ENCODE measurements at places on chromosomes 1 and 21.

DNA sequence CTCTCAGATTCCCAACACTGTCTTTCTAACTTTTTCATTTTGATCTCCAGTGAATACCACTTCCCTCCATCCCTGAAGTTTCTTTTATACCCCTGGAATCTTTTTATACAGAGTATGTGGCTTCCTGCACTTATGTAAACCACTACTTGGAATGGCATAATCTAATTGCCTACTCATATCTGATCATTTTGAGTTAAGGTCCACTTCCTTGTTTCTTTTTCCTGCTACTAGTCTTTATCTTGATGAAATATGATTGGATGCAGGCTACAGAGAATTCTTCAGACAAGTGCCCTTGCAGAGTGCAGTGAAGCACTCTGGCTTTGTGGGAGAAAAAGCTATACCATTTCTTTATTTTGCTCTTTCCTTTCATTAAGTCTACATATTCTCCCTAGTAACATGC is 325.3 kb upstream of the ADAMTS5 start:
- no peak for DNase-seq

- peak; percentile 24 for DNase-seq
Observed at GRCh38 chr1:92030656-92031107, 897 bp downstream of the EPHX4 start.

GRCh38 chr1:100721526-100722207 is 2.1 kb downstream of the VCAM1 start:
- DNase-seq: peak; percentile 98

DNA sequence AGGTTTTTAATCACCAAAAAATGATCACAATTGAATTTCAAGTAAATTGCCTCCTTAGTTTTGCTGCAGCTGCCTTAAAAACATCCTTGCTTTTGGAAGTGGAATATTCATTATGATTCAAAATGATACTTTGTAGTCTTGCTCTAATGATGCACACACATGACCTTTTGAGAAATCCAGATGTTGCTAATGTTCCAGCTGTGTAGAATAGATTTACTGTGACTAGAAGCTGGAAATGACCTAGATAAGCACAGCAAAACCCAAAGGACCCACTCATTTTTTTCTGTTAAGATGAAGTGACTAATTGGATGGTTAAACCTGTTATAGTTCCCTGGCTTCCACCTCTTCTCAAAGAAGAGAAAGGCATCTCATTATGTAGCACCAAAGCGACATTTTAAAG is 64.6 kb upstream of the RALGPS2 start:
- DNase-seq: no peak

GRCh38 chr1:20593756-20594155 is 4.9 kb downstream of the CDA start:
- no peak for DNase-seq

DNA sequence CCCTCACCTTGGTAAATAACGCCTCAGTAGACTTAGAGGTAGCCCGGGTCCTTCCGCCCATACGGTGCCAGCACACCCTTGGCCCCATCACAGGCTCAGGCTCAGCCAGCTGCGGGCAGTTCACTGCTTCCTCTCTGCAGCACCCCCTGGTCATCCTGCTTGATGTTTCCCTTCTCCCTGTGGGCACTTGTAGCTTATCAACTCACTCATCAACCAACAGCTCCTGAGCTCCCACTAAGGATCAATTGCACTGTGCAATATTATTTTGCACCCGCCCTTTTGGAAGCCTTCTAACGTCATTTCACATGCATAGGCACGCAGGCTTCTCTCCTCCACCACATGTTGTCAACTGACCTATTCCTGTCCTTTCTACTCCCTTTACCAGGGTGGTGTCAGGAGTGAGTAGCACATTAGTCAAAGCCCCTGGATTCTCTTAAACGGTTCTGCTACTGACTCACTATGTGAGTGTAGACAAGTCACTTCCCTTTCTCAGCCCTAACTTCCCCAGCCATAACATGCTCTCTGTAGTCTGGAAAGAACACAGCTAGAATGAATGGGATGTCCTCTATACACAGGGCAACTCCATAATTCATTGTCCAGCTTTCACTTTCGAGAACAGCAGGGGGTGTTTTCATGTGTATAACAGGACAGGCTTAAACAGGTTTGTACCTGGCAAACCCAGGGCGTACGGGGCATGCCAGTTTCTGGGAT is 47.1 kb upstream of the IRF2BP2 start:
- peak; percentile 56 for DNase-seq

- DNase-seq: no peak
Observed at GRCh38 chr1:6982443-6982842, 197.2 kb downstream of the CAMTA1 start.

DNA sequence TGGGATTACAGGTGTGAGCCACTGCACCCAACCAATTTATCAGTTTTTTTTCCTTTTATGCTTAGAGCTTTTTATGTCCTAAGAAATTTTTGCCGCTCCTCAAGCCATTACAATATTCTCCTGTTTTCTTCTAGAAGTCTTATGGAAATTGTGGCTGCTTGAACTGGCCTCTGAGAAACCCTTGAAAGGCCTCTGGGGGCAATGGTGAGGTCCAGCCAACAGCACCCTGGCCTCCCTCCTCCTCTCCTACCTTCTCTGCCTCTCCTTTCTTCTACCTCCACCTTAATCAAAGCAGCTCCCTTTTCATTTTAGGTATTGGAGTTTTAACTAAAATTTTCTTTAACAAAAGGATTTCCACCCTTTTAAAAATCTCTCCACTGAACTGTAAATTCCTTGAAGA is 24.5 kb upstream of the RGS16 start:
- no peak for DNase-seq

DNA sequence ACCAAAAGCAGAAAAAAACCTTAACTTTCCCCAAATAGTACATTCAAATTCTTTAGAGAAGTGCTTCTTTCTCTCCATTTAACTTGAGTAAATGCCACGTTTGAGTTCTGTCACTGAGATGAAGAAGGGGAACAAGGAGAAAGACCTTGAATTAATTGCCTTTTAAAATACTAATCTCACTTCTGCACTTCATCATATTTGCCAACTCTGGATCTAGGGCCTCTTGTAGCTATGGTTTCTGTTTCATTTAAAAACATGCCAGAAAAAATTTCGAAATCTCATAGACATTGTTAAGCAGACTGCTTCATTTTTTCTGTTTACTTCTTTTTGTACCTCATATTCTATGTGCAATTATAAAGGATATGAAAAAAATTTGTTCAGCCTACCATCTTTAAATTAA is 24.6 kb downstream of the MIXL1 start:
- peak; percentile 90 for DNase-seq

DNA sequence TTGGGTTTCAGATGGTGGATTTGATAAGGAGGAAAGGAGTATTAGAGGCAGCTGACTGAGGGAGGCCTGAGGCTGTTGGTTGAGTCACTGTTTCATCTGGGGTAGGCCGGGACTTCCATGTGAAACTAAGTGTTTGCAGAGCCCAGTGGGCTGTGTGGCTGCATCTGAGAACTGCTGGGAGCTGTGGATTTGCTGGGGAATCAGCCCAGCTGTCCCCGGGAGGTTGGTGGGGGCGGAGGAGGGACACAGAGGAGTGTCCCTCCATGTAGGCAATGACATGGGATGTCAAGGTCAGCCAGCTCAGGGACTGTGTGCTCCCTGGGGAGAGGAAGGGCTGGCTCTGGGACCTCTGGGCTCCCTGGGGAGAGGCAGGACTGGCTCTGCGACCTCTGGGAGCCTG is 36.4 kb downstream of the SLC2A7 start:
- no peak for DNase-seq

- peak; percentile 86 for DNase-seq
Observed at GRCh38 chr21:29195981-29196669, 65.7 kb downstream of the MAP3K7CL start.

DNA sequence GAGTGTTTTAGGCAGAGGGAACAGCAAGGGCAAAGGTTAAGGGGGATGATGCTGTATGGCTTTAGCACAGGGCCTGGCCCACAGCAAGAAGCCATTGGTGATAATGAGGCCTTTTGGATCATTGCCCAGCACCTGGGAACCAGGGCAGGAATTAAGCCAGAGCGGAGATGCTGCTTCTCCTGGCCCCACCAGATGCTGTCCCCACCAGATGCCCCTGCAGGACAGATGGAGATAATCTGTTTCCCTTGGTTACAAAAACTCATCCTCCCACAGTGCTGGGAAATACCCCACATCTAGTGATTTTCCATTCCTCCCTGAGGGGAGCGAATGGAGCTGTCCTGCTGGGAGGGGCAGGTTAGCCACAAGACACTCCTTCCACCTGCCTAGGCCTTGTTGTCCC is 18.8 kb downstream of the OPRD1 start:
- no peak for DNase-seq

DNA sequence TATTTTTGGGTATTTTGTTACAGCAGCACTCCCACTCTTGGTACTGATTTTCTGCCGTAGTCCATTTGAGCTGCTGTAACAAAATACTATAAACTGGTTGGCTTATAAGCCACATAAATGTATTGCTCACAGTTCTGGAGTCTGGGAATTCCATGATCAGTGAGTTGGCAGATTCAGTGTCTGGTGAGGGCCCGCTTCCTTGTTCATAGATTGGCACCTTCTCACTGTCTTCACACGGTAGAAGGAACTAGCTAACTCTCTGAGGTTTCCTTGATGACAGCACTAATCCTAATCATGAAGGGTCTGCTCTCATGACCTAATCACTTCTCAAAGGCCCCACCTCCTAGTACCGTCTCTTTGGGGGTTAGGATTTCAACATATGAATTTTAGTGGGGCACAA is 85.2 kb downstream of the HHAT start:
- no peak for DNase-seq

GRCh38 chr21:42091899-42092508 is 20.9 kb downstream of the UMODL1 start:
- DNase-seq: no peak

DNA sequence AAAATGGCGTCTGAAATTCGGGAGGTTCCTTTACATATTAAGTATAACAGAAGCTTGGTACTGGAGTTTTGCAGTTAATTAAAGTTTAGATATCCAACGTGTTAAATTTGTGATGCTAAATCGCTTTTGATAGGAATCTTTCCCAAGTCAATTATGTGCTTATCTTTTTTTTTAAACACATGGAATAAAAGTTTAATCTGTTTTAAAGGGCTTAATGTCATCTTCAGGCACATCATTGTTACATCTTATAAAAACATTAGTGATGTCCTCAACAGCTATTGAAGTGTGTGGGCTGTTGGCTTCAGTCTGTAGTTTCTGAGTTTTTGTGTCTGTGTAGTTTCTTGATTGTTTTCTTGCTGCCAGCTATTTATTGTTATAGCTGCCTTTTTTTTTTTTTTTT is 5.3 kb downstream of the FMN2 start:
- DNase-seq: no peak

DNA sequence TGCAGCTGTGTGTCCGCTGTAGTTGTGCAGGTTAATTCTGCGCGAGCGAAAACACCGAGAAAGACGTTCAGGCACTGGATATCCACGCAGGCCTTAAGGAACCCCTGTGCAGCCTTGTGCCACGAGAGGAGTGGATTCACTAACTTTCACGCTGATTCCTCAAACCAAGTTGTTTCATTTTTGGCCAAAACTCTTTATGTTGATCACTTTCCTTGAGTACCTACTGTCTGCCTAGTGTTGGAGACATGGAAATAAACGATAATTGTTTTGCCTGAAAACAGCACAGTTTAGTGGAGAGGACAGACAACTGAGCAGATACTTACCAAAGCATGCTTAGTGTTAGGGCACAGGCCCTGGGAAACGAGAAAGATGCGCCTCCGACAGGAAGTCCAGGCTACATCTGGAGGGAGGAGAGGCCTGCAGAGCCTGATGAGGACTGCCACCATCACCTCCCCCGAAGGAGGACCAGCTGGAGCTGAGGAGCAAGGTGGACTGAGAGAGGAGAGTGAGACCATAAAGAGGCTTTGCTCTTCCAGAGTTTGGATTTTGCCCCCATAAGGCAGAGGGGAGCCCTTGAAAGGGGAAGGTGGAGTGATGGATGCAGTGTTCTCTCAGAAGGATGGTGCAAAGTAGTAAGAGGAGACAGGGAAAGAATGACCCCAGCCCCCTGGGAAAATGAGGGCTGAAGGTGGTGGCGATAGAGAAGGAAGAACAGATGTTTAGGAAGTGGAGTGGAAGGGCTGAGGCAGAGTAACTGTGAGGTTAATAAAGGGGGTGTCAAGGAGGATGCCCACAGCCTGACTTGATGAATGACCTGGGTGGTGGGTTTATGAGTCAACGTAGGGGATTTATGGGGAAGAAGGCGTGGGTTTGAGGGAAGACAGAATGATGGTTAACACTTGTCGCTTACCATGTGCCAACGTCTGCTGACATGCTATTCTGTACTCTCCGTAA is 956 bp upstream of the SCAF4 start:
- no peak for DNase-seq

GRCh38 chr1:40762144-40762923 is 21.3 kb upstream of the KCNQ4 start:
- DNase-seq: no peak

DNA sequence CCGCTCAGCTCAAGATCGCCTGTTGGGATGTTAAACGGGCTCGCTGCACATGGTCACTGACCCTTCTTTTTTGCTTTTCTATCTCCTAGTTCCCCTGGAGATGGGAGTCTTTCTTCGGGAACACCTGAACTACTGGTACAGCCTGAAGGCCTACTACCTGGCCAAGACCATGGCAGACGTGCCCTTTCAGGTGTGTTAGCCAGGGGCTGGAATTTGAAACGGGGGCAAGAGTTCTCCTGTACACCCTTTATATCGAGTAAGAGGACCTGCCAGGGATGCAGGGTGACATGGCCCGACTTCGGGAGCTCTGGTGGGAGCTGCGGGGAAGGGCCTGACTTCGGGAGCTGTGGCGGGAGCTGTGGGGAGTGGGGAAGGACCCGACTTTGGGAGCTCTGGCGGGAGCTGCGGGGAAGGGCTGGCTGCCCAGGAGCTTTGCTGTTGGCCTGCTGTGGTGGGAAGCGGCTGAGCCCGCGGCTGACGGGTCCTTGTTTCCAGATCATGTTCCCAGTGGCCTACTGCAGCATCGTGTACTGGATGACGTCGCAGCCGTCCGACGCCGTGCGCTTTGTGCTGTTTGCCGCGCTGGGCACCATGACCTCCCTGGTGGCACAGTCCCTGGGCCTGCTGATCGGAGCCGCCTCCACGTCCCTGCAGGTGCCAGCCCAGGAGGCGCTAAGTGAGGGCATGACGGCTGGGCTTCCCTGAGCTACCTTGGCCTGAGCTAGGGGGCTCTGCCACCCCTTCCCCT is 24.0 kb downstream of the TFF3 start:
- no peak for DNase-seq

- peak; percentile 88 for DNase-seq
Observed at GRCh38 chr21:26469789-26470188, 103.3 kb downstream of the CYYR1 start.

DNA sequence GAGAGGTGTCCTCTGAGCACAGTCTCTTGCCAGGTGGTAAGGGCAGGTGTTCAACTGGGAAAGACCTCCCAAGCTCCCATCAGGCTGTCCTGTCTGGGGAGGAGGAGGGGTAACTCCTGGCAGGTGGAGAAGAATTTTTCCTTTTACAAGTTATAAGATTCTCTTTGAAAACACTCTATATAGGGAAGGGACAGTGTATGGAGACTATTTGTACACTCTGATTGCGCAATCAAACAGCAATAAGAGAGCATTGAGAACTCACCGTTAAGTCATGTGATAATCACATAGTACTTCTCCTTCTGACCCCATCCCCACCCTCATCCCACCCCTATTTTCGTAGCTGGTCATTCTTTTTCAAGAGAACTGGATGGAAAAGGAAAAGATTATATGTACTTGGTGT is 179.3 kb upstream of the ZNF644 start:
- peak; percentile 4 for DNase-seq

Data from adipocyte (in vitro differentiated cells).